Activated CD4-positive, alpha-beta T cell treated with anti-CD3 and anti-CD28 coated beads, Interleukin-2, Interleukin-6, amounts not matched to agents 100 ng/mL and 50 ng/mL, durations not matched to agents 16 hours and 8 hours (primary cell): ENCODE measurements at places on chromosomes 7 and 10.

DNA sequence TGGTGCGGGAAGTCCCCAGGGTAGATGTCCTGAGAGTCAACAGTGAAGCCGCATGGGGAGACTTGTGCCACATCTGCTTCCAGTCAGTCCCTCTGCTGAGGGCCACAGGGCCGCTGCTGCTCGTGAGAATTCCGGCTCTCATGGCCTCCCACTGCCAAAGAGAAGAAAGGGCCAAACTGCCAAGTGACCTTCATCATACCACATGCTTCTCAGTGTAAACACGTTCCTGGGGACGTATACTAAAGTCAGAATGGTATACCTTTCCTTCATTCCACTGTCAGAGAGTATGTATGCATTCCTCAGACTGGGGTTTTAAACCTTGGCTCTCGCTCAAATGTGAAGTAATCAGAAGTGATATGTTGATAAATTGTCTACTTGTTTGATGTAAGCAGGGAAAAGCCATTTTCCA lies 52.8 kb upstream of the SEC61G start:
- DNase-seq: no peak

GRCh38 chr7:122369756-122370155 lies 65.2 kb upstream of the FEZF1 start:
- DNase-seq: no peak

GRCh38 chr7:105769901-105770628 lies 106.3 kb downstream of the ATXN7L1 start:
- peak; percentile 63 for DNase-seq

DNA sequence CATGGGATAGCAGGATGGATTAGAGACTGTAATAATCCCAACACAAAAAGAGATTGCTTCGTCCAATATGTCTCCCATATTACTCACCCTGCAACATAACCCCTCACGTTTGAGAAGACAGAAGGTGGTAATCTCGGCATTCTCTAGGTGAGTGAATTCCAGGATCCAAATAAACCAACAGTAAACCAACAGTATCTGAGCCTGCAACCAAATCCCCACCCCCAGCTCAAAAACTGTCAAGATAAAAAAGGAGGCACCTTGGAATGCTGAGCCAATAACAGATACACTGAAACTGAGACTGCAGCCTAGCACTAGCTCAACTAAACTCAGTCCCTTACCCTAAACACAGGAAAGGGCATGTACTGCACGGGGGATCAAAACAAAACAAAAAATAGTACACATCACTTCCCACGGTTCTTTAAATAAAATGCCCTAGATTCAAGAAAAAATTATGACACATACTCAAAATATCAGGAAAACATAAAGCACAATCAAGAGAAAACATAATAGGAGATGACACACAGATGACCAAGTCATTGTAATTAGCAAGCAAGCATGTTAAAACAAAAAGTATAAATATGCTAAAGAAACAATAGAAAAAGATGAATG lies 28.0 kb downstream of the IPMK start:
- no peak for DNase-seq

GRCh38 chr7:69992938-69993337 lies 394.7 kb downstream of the AUTS2 start:
- DNase-seq: no peak

DNA sequence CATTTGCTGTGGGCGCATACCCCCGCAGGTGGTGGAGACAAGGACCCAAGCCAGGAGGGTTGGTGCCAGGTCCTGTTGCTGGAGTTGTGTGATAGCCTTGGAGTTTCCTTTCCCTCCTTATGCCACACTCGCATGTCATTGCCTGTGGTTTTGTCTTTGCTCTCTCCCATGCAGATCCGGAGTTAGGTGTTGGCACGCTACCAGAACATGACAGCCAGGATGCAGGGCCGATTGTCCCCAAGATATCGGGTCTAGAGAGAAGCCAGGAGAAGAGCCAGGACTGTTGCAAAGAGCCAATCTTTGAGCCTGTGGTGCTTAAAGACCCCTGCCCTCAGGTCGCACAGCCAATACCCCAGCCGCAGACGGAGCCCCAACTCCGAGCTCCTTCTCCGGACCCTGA lies 369.2 kb upstream of the GALNT17 start:
- DNase-seq: no peak

DNA sequence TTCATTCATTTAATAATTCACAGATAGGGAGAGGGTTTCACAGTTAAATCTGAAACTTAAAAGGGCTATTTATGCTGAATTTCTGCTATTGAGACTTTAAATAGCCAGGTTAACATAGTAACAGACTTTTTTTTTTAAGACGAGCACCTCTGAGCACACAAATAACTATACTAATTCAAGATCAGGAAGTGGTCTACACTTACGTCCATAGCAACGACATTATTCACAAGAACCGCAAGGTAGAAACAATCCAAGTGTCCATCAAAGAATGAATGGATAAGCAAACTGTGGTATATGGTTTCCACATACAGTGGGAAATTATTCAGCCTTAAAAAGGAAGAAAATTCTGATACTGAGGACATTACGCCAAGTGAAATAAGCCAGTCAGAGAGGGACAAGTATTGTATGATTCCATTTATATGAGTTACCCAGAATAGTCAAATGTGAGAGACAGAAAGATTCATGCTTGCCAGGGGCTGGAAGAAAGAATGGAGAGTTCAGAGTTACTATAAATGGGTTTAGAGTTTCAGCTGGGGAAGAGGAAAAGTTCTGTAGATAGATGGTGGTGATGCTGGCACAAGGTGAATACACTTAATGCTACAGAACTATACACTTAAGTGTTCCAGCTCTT lies 140.3 kb upstream of the LAMB4 start:
- no peak for DNase-seq

DNA sequence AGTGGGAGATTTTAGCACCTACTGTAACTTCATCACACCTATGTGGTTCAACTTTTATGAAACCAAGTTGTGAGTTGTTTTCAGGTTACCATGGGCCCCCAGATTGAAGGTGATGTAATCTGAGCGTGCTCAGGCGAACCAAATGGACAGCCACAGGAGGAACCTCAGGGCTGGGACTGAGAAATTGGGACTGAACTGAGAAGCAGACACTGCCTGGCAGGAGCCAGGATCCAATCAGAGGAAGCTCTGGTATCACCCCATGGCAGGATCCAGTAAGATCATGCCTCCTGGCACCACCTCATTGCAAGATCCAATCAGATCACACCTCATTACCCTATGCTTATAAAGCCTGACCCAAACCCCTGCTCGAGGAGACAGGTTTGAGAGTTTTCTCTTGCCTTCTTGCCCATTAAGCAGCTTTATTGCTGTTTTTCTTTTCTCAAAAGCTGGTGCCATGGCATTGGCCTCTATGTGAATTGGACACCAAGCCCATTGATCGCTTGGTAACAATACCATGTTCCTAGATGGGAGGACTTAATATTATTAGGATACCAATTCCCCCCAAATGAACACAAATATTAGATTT lies 43.2 kb upstream of the GDF10 start:
- no peak for DNase-seq

DNA sequence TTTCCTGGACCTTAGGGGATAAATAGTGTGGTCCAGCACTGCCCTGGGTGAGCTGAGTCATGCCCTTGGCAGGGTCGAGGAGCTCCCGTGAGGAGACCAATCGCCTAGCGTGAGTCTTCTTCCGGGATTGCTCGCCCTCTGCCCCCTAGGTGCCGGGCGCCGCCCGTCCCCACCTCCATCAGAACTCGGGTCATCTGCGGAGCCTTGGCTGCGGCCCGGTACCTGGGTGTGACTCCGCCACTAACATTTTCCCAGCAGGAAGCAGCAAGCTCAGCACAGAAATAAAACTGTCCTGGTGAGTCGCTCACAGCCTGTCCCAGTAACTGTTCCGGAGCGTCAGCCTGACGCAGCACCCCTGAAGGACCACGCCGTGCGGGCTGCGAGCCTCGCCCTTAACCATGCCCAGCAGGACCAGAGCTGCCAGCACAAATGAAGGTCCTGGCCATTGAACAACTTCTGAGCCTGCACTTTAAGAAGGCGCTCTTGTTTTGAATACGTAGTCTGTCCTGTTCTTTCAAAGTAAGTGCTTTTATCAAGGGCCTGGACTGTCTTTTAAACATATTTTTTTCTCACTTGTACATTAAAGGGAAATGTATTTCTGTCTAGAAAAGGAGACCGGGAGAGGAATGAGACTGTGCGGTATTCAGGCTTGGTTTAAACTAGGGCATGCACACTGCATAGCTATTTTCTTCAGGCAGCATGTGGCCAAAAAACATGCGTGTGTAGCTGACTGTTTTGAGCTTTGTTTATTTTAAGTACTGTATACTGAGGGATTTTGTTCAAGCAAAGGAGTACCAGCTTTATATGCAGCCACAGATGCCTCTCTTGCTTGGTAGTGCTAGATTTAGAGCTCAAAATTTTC lies 136.7 kb downstream of the HECW1 start:
- DNase-seq: no peak

- DNase-seq: no peak
Observed at GRCh38 chr7:51802718-51803117, 486.1 kb upstream of the COBL start.

- no peak for DNase-seq
Observed at GRCh38 chr7:24611130-24611529, 37.9 kb downstream of the PALS2 start.

GRCh38 chr7:68470836-68471435 lies 1127.3 kb upstream of the AUTS2 start:
- DNase-seq: no peak

GRCh38 chr10:48945441-48946130 lies 5.9 kb upstream of the LRRC18 start:
- DNase-seq: no peak

GRCh38 chr7:815284-816216 lies 16.7 kb upstream of the SUN1 start:
- DNase-seq: no peak

DNA sequence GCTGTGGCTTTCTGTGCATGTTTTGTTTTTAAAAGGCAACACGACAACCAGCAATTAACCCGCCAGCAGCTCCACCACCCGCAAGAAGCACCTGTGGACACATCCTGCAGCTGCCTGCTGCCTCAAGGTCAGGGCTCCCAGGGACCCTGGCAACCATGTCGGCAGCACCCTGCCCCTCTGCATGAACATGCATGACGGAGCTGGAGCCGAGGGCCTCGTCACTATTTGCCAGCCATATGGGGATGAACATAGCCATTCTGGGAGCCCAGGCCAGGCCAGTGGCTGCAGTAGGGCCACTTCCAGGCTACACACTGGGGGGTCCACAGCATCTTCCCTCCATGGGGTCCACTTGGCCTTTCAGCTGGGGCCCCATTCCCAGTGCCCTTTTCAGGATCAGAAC lies 52.9 kb downstream of the CAMK2B start:
- DNase-seq: no peak

GRCh38 chr7:2493205-2494164 lies 17.3 kb upstream of the GRIFIN start:
- DNase-seq: no peak

DNA sequence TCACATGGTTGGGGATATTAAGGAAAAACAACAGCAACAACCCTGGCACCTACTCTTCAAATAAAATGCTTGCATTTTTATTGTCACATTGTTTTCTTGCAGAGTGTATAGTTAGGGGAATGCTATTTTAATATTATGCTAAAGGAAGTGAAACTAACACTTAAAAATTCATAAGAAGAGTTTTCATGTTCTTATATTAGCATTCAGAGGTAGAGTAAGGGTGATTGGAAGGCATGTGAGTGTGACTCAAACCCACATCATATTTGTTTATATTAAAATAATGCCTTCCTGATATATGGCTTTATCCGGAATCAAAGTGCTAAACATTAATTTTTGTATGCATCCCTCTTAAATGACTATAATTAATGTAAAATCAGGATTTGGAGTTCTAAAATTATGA lies 59.8 kb upstream of the TES start:
- DNase-seq: no peak

- DNase-seq: peak; percentile 63
Observed at GRCh38 chr10:50740293-50740648, 535 bp downstream of the ASAH2B start.

GRCh38 chr7:22722536-22723180 lies 4.3 kb upstream of the IL6 start:
- no peak for DNase-seq

- no peak for DNase-seq
Observed at GRCh38 chr7:149723082-149723767, 50.2 kb downstream of the ZNF467 start.

GRCh38 chr7:120394595-120394994 lies 121.6 kb downstream of the KCND2 start:
- no peak for DNase-seq

GRCh38 chr10:46514431-46514861 lies 42.0 kb downstream of the GPRIN2 start:
- DNase-seq: no peak

DNA sequence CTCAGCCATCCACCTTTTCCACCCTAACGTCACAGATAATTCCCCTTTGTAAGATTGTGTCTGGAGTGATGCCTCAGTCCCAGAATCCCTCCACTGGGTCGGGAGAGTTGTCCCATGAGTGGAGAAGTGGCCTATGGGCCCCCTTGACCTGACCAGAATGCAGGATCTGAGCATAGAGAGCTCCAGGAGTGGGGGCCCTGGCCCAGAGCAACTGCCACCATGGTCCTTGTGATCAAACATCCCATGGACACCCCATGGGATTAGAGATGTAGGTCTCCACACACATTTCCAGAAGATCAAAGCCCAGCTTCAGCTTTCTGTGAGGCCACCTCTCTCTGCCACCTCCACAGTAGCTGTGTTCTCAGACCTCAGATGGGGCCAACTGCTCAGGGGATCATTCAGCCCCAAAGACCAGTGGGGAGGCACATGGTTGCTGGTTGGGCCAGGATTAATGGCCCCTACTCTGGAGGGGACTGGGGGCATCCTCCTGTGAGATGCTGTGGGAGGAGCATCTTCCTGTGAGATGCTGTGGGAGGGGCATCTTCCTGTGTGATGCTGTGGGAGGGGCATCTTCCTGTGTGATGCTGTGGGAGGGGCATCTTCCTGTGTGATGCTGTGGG lies 28.5 kb upstream of the DPYSL4 start:
- peak; percentile 38 for DNase-seq

- DNase-seq: no peak
Observed at GRCh38 chr10:11638055-11638698, 26.7 kb upstream of the USP6NL start.

DNA sequence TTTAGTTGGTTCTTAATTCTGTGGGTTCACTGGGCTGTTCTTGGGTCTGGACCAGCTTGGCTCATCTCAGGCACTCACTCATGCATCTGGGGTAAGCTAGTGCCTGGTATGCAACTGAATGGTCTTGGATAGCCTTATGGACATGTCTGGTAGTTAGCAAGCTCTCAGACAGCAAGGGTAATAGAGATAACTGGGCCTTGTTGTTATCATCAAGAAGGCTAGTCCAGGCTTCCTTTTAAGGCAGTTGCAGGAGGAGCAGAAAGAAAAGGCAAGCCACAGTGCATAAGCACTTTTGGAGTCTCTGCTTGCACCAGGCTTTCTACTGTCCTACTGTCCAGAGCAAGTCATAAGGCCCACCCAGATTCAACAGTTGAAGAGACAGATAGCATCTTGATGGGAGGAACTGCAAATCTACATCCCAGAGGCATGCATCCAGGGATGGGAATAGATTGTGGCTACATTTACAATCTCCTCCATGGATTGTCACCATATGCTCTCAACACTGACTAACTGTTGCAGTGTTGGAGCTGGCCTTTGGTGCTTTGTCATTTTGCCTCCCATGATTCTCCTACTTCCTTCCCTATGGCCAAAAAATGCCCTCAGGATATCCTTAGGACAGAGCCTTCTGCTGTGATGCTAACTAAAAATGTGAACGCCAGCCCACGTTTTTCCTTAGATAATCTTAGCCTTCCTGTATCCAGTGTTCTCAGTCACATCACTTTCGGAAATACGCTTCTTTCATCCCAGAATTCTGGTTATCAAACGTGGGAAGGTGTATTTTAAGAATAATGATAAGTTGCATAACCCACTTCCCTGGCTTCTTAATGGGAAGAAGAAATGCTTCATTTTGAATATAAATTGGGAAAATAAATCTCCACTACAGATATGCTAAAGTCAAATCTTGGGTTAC lies 3.6 kb downstream of the GIMAP4 start:
- DNase-seq: no peak
